Renal cortical epithelial cell (primary cell): ENCODE measurements at places on chromosomes 16 and 17. TPM values are rescaled to one million over a fixed set of nuclear protein-coding genes. Genes with fewer than 3 reads are reported as not detected.

HOXB9 gene
- total RNA-seq = 17.5 and 49.2 TPM in 2 replicates

GFAP gene
- total RNA-seq = 1.2 and 8.2 TPM in 2 replicates

GNG13 gene
- total RNA-seq = not detected in 2 replicates

VASN gene
- 10.6 and 47.0 TPM in 2 replicates for total RNA-seq

ENKD1 gene
- total RNA-seq = 14.6 and 22.8 TPM in 2 replicates

KRT39 gene
- not detected in 2 replicates for total RNA-seq

RHBDF1 gene
- 20.7 and 37.3 TPM in 2 replicates for total RNA-seq

ABCA6 gene
- total RNA-seq = 0.50 TPM in 1 of 2 replicates, not detected in the other

DOC2A gene
- total RNA-seq = 0.80 TPM in 1 of 2 replicates, not detected in the other
